ENCODE measurements at places on chromosomes 5 and 9. TPM values are rescaled to one million over a fixed set of nuclear protein-coding genes. Genes with fewer than 3 reads are reported as not detected.

The SH3GL2 gene
- total RNA-seq = 265 TPM

The PFN3 gene
- total RNA-seq = not detected

The PKD2L2 gene
- total RNA-seq = 0.85 TPM

The NFIB gene
- 93.4 TPM for total RNA-seq

The ZNF618 gene
- total RNA-seq = 6.0 TPM

Measured in dorsolateral prefrontal cortex (tissue), 122 donors.